CD4-positive, alpha-beta T cell treated with Interleukin-17A for 1 hour (primary cell): ENCODE measurements at places on chromosomes 12 and 14.

DNA sequence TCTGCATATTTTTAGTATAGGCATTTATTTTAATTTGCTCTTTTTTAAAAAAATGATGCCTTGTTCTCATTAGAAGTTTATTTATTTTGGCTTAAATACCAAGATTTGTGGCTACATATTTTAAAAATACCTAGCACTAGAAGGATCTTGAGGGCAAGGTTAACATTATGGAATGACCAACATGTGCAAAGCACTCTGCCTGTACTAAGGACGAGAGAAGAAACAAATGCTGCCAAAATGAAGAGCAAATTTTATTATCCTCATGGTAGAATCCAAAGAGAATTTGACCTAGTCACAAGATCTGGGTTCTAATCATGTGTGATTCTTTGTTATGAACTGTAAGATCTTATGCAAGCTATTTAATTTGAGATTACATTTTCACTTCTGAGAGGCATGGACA is 2.8 kb downstream of the CAND1 start:
- no peak for DNase-seq

- DNase-seq: peak; percentile 42
Observed at GRCh38 chr14:32702562-32702961, 236.1 kb upstream of the NPAS3 start.

DNA sequence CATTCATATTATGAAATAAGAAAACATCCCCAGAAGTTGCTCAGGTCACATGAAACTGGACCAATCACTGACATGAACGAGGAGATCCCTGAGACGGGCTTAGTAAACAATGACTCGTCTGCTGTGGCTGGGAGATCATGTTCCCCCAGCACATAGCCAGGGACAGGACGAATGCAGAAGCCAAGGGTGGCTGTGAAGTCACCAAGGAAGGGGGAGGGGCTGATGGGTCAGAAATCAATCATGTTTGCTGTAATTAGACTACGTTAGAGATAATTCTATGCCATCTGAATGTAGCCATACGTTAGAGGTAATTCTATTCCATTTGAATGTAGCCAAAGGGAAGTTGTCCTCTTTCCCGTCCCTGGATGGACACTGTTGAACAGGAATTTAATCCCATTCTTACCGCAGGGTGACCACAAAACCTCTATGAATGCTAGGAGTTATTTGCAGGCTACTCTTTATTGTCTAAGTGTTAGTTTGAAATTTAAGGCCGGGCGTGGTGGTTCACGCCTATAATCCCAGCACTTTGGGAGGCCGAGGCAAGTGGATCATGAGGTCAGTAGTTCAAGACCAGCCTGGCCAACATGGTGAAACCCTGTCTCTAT is 332.9 kb downstream of the TMEM132D start:
- DNase-seq: no peak

DNA sequence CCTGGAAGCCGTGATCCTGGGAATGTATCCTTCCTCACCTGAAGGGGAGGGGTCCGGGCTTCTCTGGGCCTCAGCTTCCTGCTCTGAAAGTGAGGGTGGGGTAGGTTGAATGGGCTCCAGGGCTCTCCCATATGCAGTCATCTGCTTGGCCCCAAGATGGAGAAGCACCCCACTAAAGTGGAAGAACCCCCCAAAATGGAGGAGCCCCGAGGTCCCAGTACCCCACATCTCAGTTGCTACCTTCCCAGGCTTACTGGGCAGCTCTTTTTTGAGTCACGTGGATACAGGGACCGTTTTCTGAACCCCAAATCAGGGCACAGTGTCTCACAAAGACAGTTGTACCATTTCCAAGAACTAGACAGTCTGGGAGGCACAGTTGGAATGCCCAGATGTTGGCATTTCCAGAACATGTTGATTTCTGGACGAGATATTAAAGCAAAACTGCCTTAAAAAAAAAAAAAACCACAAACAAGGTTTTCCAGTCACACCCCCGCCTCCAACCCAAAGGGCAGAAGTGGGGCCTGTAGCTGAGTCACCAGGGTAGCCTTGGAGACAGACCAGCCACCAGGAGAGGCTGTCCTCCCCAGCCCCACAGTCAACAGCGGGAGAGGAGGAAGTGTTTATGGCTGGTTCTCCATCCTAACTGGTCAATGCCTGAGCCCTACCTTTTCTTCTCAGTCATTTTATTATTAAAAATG is 12.1 kb downstream of the VASH1 start:
- peak; percentile 35 for DNase-seq

- DNase-seq: no peak
Observed at GRCh38 chr12:68178774-68179439, 19.4 kb upstream of the IFNG start.

DNA sequence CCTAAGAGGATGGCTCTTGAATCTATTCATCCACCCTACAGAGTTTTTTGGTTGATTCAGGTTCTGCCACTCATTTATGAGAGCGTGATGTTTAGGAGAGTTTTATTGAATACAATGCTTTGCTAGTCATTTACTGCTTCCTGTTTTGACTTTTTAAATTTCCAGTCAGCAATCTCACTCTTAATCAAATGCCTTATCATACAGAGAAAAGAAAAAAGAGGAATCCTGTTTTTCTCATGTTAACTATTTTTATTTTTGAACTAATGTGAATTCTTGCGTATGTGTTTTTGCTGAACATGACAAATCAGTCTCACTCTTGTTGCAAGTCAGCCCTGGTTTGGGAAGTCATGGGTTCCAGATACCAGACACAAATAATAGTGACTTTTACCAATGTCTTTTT is 22.1 kb upstream of the LGMN start:
- DNase-seq: no peak

DNA sequence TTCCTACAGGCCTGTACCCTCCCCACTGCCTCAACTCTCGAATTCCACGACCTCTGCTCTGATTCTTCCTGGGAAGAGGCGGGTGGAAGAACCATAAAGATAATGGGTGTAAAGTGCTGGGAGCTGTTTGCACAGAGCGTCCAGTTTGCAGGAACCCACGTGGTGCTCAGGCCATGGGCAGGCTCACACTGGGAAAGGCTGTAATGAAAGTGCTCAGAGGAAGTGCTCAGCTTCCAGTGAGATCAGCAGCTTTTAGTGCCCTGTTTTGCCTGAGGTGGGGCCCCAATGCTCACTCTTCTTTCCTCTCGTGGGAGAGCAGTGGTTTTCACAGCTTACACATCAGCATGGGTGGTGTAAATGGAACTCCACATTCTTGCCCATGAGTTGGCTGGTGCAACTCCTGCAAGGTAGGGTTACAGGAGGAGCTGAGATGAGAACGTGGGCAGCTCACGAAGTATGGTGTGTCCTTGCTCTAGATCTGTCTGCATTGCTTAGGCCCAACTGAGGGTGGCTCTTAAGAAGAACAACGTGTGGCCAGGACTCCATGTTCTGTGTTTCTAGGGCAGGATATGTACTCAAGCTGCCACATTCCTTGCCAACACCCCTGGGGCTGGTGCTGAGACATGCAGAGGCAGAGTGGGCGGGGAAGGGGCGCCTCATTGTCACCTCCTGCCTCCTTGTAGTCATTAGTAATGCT is 2.9 kb downstream of the TMEM63C start:
- DNase-seq: no peak

- DNase-seq: peak; percentile 46
Observed at GRCh38 chr14:69620211-69620611, 8.8 kb downstream of the SUSD6 start.

GRCh38 chr14:20802341-20803084 is at the start of gene RNASE1:
TSS of gene RNASE1 (minus strand) at chr14:20802844. CDS start at chr14:20802068, 776 bp downstream.
- no peak for DNase-seq

- DNase-seq: no peak
Observed at GRCh38 chr12:15837141-15837790, 44.9 kb upstream of the STRAP start.

- no peak for DNase-seq
Observed at GRCh38 chr14:23436327-23437132, 1.1 kb upstream of the MYH7 start.

DNA sequence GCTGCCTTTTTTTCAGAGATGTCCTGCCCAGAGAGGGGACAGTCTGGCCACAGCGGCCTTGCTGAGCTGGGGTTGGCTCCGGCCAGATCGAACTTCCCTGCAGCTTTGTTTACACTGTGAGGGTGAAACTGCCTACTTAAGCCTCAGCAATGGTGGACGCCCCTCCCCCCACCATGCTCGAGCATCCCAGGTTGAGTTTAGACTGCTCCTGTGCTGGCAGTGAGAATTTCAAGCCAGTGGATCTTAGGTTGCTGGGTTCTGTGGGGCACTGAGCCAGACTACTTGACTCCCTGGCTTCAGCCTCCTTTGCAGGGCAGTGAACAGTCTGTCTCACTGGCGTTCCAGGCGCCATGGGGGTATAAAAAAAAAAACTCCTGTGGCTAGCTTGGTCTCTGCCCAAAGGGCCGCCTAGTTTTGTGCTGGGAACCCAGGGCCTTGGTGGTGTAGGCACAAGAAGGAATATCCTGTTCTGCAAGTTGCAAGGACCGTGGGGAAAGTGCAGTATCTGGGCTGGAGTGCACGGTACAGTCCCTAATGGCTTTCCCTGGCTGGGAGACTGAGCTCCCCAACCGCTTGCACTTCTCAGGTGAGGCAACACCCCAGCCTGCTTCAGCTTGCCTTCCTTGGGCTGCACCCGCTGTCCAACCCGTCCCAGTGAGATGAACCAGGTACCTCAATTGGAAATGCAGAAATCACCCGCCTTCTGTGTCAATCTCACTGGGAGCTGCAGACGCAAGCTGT is 79.1 kb downstream of the LRIG3 start:
- no peak for DNase-seq

DNA sequence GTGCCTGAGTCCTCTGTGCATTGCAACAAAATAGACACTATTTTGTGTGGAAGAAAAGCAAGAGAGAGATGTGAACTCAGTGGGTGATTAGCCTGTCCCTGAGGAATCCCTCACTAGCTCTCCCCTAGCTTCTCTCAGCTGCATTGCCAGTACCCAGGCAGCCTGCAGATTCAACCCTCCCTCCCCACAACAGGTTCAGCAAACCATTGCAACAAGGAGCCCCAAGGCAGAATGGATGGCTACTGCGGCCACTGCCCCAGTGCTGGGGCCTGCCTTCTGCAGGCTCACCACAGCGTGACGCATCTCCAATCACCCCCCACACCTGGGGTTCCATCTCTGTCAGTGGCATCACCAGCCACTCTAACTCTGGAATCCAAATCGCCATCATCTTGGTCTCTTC is 2.3 kb downstream of the CRACR2A start:
- DNase-seq: no peak

DNA sequence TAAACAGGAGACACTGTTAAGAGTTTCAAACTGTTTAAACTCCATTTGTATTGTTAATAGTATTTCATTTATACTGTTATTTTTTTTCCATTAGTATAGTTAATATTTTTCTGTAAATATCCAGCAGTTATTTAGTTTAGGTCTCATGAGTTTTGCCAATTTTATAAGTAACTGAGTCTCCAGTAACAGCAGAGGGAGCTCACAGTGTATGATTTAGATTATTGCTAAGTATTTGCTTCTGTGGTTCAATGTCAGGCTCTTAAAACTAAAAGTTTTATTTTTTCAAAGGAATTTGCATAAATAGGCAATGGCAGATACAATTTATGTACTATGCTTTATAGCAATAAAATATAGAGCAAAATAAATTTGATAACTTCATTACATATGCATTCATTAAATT is 209.7 kb downstream of the ATXN7L3B start:
- DNase-seq: no peak

DNA sequence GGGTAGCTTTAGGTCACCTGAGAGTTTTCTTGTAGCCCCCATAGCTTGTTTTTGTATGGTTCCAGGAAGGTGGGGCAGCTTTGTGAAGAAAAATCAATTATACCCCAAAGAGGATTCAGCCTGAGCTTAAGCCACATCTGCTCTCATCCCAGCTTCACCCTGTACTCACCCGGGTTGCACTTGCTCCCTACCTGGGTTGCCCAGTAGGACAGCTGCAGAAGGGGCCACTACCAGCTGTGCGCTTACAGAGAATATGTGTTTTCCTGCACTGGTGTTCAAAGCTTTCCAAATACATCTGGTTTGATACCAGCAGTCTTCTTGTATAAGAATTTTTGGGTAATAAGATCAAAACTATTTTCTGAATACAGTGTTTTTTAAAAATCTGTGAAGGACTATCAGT is 3.0 kb upstream of the SLC38A1 start:
- no peak for DNase-seq

- no peak for DNase-seq
Observed at GRCh38 chr14:24038686-24039085, 13.1 kb upstream of the CARMIL3 start.

DNA sequence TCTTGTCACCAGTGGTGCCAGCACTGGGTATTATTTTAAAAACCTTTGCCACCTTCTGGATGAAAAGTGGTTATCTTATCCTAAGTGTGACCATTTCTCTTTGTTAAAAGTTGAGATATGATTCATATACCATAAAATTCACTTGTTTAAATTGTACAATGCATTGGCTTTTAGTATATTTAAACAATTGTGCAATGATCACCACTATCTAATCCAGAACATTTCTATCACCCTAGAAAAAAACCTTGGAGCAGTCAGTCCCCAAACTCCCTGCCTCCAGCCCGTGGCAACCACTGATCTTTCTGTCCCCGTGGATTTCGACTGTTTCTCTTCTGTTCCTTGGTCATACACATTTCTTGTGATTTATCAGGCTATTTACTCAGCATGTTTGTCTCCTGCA is 28.3 kb downstream of the SH2B3 start:
- no peak for DNase-seq

- peak; percentile 83 for DNase-seq
Observed at GRCh38 chr14:23929822-23930294, 23.7 kb upstream of the DHRS4 start.

DNA sequence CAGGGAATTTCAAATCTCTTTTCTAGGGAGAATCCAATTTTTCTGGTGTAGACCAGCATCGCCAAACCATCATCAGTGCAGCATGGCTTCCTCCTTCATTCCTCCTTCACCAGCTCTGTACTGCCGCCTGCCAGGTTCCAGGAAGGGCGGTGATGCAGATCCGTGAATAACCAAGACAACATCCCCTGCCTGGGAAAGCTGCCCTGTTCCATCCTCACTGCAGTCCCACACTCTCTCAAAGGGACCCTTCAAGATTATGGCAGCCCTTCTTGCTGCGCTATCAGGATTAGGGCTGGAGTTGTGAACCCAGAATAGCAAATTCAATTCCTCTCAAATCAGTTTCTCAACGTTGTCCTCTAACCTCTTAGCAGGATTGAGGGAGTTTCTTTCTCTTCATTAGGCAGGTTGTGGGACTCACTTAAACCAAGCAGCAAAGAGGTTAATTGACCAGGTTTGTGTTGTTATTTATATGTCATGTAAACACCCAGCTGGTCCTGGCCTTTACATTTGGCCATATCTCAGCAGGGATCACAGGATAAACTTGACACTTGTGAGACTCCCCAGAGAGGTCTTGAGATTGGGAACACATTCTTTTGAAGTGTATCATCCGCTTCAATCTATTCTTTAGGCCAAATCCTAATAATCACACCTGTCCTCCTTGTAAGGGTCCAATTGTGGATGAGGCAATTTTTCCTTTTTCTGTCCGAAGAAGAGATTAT is 26.2 kb downstream of the TMEM30B start:
- DNase-seq: no peak

DNA sequence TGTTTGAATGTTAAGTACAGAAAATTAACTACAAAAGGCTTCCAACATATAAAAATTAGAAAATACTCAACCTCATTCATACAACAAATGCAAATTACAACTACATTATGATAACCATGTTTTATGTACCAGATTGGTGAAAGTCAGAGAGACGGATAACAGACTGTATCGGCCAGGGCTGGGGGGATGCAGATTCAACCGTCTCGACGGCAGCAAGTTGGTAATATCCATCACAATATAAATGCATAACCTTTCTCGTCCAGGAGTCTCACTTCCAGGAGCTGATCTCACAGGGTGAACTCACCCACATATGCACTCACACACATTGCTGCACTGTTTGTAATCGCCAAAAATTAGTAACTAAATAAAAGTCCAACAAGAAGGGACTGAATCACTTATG is 89.4 kb downstream of the ITPK1 start:
- no peak for DNase-seq
